ENCODE measurements at places on chromosomes 7 and 10. TPM values are rescaled to one million over a fixed set of nuclear protein-coding genes. Genes with fewer than 3 reads are reported as not detected.

Gene ZP3
- total RNA-seq = 0.84 TPM

Gene ATG9B
- total RNA-seq = 0.17 TPM

Gene CALML3
- not detected for total RNA-seq

Gene CYP3A7
- total RNA-seq = 1.6 TPM

Gene VAX1
- not detected for total RNA-seq

Gene ZCCHC24
- total RNA-seq = 32.4 TPM

Gene PAX4
- not detected for total RNA-seq
